ENCODE measurements at places on chromosomes 3 and 15.
A peak's percentile ranks its signal among the peaks of the same experiment; 100 is the strongest.

GRCh38 chr3:195154111-195154791 is 116.7 kb downstream of the XXYLT1 start:
- DNase-seq = peak; percentile 58

DNA sequence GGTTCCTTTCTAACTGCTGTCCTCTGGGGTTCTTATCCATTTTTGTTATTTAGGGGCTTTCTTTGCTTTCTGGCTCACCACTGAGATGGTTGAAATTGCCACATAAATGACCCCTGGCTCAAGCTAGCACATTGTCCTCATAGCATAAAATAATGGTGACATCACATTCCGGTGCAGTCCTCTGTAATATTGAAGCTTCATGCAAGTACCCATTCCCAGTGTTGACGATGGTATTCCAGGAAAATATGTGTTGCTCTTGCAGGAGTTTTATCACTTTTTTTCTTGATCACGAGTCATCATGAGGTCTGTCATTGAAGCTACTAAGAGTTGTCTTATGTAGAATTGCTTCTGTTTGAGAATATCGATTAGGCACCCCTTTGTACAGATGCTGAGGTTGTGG is 56.1 kb downstream of the CRTC3 start:
- peak; percentile 6 for DNase-seq

GRCh38 chr3:159953325-159954085 is 35.1 kb upstream of the IL12A start:
- no peak for DNase-seq

GRCh38 chr3:29370476-29371420 is 89.9 kb downstream of the RBMS3 start:
- DNase-seq = no peak

DNA sequence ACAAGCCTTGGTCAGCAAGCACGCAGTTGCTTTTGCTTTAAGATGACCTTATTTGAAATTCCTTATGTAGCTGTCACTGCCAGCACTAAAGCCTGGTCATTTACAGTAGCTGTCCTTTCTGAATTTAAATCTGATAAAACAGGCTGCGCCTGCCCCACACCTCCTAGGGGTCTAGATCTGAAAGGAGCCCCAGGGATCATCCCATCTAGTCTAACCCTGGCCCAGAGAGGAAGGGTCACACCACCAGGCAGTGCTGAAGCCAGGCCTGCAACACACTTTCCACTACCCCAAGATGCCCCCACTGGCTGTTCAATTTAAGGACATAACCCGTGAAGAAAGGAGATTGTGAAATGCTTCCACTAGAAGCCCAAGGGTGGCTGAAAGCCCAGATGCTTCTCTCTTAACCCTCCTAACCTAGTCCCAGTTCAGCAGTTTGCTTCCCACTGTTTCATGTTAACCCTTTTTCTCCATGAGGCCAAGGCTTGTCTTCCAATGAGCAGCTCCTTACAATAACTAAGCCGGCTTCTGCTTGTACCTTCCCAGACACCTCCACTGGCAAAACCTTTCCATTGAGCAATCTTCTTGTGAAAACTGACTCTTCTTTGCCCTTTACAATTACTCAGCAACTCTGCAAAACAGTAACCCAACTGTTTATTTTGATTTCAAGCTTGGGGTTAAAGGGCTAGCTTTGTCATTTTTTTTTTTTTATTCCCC is 198.9 kb upstream of the LPP start:
- peak; percentile 94 for DNase-seq

DNA sequence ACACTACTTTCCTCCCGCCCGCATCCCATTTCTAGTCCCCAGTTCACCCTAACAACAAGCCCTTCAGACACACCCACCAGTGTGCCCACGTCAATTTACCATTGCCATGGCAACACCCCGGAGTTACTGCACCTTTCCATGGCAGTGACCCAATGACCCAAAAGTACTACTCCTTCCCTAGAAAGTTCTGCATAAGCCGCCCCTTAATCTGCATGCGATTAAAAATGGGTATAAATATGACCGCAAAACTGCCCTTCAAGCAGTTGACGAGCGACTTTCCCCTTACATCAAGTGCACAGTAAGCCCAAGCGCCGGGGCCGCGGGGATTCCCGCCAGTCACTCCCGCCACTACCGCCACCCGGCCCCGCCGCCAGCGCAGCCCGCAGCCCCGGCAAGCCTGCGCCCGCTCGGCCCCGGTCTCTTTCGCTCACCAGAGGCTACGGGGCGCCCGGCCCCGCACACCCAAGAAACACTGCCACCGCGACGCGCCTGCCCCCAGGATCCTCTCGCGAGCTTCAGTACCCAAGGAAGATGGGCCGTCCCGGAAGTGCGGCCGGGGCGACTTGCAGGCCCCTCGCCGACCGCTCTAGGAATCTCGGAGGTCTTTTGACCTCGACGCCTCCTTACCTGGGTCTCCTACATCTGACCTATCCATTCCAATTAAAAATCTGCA is 27.2 kb upstream of the ZNF502 start:
- DNase-seq = peak; percentile 51

DNA sequence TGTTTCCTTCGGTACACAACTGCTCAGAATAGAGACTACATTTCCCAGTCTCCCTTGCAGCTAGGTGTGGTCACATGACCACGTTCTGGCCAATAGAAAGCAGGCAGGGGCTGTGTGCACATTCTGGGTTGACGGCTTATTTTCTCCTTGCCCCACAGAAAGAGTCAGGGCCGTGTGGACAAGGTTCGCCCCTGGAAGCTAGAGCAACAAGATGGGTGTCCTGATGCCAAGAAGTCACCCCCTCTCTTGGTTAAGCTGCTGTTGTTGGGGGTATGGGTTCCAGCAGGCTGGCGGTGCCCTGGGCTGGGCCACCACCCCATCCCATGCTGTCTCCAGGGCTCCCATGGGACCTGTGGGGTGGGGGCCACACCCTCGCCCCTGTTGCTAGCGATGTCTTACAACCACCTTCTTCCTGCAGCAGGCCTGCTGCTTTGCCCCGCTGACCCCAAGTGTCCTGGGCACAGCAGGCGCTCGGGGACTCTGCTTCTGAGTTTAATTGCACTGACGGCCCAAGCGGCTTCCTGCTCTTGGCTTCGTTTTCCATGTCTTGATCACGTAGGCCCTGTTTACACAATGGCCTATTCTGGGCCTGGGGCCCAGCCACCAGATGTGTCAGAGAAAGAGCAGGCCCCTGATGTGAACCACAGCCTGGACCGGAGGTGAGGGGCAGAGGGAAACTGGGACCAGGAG is 24.9 kb downstream of the ABTB1 start:
- DNase-seq = peak; percentile 73

GRCh38 chr3:17980863-17981262 is 238.4 kb upstream of the TBC1D5 start:
- DNase-seq = no peak

DNA sequence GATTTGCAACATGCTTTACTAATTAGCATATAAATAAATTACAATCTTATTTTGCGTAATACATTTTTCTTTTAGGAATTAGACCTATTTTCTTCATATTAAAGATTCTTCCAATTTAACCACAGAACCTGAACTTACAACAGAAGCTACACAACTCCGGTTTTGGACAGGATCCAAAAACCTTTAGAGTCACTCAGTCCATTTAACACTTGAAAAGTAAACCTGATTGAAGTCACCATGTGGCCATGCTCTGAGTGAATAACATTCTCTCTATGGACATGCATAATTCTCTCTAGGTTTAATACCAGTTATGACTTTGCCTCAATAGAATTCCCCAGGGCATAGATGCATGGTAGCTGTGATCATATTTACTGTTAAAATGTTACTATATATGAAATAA is 751.0 kb downstream of the VGLL3 start:
- DNase-seq = no peak

DNA sequence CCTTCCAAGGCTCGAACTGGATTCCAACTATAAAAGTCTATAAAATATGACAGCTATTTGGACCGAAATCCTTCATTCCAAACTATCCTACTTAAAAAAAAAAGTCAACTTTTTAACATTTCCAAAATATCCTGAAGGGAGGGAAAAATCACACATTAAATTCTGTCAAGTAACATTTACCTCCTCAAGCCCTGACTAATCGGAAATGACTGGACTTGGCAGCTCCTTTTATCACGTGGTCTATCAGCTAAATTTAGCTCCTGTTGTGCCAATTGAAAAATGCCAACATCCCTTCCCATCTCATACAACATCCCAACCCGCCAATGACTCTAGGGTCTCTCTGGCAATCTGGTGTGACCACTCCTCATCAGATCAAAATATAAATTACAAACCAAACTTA is 297.9 kb downstream of the FHIT start:
- DNase-seq = peak; percentile 48

- DNase-seq = no peak
These were observed 39.1 kb downstream of the ABTB1 start for GRCh38 chr3:127711896-127712295.

Data from HCEC 1CT (cell line).